ENCODE measurements at places on chromosomes 12 and 14.
A peak's percentile ranks its signal among the peaks of the same experiment; 100 is the strongest.

GRCh38 chr12:4392223-4392742, 12.8 kb upstream of the FGF23 start:
- H3K36me3 ChIP-seq, result no peaks in the 10 kb centered on the region
- H3K4me3 ChIP-seq, result no peak overlapping the region

- H3K36me3 ChIP-seq, result no peaks in the 10 kb centered on the region
- peaks cover 54% of the 10 kb centered on the region for H3K27me3 ChIP-seq
- H3K27ac ChIP-seq, result no peak overlapping the region
- peaks cover 15% of the 10 kb centered on the region for H3K4me1 ChIP-seq
- no peak overlapping the region for H3K4me3 ChIP-seq
- DNase-seq, result no peak
These were observed 3.6 kb upstream of the CFAP73 start for GRCh38 chr12:113145720-113146551.

DNA sequence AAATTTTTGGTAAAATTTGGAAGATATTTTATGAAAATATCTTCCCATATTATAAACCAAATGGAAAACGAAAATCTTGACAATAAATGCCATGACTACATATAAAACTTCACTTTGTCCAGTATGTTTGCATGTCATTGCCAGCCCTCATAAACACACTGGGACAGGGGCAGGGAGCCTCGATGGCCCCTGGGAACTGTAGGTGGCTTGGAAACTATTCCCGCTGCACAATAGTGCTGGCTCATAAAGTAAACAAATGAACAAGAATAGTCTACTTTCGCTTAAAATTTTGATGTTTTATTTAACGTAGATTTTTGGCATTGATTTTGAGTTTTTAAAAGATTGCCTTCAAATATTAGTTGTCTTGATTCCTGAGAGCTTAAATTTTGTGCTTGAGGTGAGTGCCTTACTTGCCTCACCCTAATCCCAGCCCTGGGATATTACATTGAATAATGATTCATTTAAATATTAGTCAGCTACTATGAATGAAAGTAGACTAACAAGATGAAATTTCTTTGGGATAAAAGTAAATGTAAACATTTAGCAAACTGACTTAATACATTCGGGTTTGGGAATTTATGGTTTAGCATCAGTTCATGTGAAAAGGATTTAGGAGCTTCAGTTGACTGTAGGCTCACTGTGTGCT, 74.0 kb upstream of the PKP2 start:
- no peak overlapping the region for H3K4me3 ChIP-seq
- H3K36me3 ChIP-seq, result no peaks in the 10 kb centered on the region
- no peaks in the 10 kb centered on the region for H3K4me1 ChIP-seq
- no peak overlapping the region for H3K27ac ChIP-seq

- no peak for DNase-seq
- peaks cover 76% of the 10 kb centered on the region for H3K36me3 ChIP-seq
- H3K4me3 ChIP-seq, result no peak overlapping the region
- no peaks in the 10 kb centered on the region for H3K27me3 ChIP-seq
These were observed 9.8 kb downstream of the NPC2 start for GRCh38 chr14:74483321-74483720.

DNA sequence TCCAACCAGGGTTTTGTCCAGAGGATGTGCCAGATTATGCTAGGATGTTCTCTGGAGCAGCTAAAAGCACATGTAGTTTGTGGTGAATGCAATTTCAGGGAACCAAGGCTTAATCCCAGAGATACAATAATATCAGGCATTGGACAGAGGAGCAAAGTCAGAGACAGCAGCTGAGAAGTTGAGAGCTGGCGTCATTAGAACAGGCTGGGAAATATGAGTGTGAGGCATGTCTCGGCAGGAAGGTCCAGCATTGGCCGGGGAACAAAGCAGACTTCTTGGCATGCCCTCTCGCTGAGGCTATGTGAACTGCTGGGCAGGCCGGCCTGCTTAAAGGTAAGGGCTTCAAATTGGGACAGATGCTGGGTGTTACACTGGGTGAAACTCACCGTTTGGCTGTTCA, 125.4 kb downstream of the CAND1 start:
- peaks cover 11% of the 10 kb centered on the region for H3K4me1 ChIP-seq
- no peaks in the 10 kb centered on the region for H3K36me3 ChIP-seq
- no peaks in the 10 kb centered on the region for H3K27me3 ChIP-seq
- DNase-seq, result peak; percentile 45
- H3K4me3 ChIP-seq, result no peak overlapping the region

DNA sequence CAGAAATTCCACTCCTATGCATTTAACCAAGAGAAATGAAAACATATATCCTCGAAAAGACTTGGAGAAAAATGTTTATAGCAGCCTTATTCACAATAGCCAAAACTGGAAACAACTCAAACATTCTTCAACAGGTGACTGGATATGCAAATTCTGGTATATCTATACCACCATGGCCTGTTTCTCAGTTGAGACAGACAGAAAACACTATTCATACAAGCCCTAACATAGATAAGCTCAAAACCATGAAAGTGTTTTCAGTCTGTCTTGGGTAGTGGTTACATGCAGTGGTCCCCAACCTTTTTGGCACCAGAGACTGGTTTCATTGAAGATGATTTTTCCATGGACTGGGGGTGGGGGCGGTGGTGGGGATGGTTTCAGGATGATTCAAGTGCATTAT, 83.8 kb downstream of the SRGAP1 start:
- H3K27ac ChIP-seq, result no peak overlapping the region
- H3K4me3 ChIP-seq, result no peak overlapping the region
- no peak for DNase-seq

GRCh38 chr12:9674226-9674590, 4.7 kb downstream of the CLEC2D start:
- no peaks in the 10 kb centered on the region for H3K36me3 ChIP-seq
- no peak overlapping the region for H3K4me3 ChIP-seq
- no peaks in the 10 kb centered on the region for H3K27me3 ChIP-seq

- H3K4me1 ChIP-seq, result no peaks in the 10 kb centered on the region
- no peaks in the 10 kb centered on the region for H3K36me3 ChIP-seq
- no peak for DNase-seq
- no peaks in the 10 kb centered on the region for H3K27me3 ChIP-seq
- no peak overlapping the region for H3K27ac ChIP-seq
- no peak overlapping the region for H3K4me3 ChIP-seq
These were observed 232.7 kb downstream of the SLC16A7 start for GRCh38 chr12:59828521-59828920.

DNA sequence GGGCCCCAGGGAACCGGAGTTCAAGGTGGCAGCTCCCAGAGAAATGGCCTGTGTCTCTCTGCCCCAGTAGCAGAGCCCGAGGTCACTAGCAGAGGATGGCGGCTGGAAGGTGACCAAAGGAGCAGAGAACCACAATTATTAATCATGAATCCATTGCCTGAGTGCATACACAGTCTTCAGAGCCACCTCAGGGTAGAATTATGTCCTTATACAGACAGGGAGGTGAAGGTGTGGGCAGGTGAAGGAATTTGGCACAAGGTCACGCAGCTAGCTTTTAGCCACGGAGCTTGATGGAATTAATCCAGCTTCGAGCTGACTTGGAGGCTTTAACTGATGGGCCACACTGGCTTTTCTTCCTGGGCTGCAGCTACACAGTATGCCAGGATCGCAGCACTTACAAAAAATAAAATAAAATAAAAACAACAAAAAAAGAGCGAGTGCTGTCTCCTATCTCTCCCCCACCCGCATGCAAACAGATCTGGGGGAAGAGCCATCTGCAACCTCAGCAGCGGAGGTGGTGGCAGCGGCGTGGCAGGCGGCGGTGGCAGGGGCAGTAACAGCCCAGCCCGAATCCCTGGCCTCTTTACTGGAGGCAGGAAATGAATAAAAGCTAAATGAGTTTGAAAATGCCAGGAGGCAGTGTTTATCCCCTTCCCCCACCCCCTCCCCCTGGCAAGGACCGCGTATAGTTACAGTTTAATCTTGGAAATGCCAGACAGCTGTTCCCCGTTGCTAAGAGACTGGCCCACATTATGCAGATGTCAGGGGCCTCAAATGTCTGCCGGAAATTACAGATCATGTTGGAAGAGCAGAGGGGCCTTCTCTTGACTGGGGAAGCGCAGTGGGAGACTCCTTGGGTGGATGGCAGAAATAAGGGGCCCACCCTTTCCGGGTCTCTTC, 93.5 kb downstream of the LRRC74A start:
- H3K27ac ChIP-seq, result peak overlapping the region; percentile 95
- no peaks in the 10 kb centered on the region for H3K36me3 ChIP-seq
- peaks cover 71% of the 10 kb centered on the region for H3K4me1 ChIP-seq
- H3K4me3 ChIP-seq, result peak overlapping the region; percentile 29
- H3K27me3 ChIP-seq, result no peaks in the 10 kb centered on the region
- no peak for DNase-seq

GRCh38 chr12:69015017-69015416, 82.0 kb upstream of the CPM start:
- no peaks in the 10 kb centered on the region for H3K4me1 ChIP-seq
- DNase-seq, result no peak
- H3K36me3 ChIP-seq, result no peaks in the 10 kb centered on the region
- no peaks in the 10 kb centered on the region for H3K27me3 ChIP-seq
- H3K27ac ChIP-seq, result no peak overlapping the region

DNA sequence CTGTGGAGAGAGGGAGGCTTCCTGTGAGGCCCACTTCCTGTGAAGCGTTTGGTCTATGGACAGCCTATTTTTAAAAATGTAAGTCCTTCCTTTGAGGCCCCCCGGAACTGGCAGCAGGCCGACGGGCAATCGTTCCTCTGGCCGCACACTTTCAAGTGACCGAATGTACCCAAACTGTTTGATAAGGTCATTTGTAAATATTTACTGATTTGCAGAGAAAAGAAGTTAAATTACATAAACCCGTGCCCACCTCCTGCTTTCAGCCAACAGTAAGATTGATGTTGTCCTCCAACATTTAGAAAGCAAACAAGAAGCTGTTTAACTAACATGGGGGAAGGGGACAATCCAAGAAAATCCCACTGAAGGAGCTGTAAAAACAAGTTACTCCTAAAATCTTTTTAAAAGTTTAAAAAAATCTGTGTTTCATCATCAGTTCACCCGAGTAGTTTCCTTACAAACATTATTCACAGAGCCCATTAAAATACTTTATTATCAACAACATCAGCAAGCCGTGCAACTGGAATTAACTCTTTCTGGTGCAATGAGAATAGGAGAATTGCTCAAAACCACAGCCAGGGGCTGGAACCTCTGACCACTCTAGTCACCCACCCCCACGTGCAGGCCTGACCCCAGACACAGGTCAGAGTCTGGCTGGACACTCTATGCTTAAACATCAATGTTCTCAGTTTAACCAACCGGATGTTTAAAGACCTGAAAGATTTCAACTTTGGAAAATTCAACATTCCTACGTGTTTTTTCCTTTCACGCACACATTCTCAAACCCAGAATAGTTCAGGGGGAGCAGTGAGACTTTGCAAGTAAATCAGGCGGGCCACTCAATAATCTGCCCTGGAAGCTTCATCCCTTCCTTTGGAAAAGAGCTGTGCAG, 65.3 kb downstream of the FOXN3 start:
- H3K4me1 ChIP-seq, result peaks cover 53% of the 10 kb centered on the region
- H3K36me3 ChIP-seq, result peaks cover 21% of the 10 kb centered on the region
- no peak for DNase-seq
- peak overlapping the region; percentile 50 for H3K27ac ChIP-seq
- H3K27me3 ChIP-seq, result no peaks in the 10 kb centered on the region

GRCh38 chr14:81211844-81212243, 8.9 kb downstream of the GTF2A1 start:
- H3K36me3 ChIP-seq, result peaks cover 48% of the 10 kb centered on the region
- no peaks in the 10 kb centered on the region for H3K27me3 ChIP-seq
- peak; percentile 30 for DNase-seq
- H3K4me3 ChIP-seq, result no peak overlapping the region

DNA sequence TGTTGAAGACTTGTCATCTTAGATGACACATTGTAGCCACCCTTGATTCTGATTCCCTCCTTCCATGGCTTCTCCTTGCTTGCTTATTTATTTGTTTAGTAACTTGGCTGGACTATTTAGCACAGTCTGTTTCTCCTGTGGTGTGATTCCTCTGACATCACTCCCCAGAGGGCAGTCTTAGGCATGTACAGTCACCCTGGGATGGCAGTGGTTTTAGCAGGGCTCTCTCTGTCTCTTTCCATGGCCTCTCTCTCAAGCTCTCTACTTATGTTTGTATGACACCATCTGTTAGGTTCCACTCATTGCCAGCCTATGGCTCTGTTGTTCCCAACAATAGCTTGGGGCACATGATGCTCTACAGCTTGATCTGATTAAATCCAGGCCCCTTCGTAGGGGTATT, 158.3 kb downstream of the ADGRD1 start:
- peaks cover 12% of the 10 kb centered on the region for H3K36me3 ChIP-seq
- no peaks in the 10 kb centered on the region for H3K27me3 ChIP-seq
- peaks cover 36% of the 10 kb centered on the region for H3K4me1 ChIP-seq
- H3K4me3 ChIP-seq, result no peak overlapping the region

- peaks cover 16% of the 10 kb centered on the region for H3K4me1 ChIP-seq
- no peak overlapping the region for H3K4me3 ChIP-seq
- no peaks in the 10 kb centered on the region for H3K36me3 ChIP-seq
- no peaks in the 10 kb centered on the region for H3K27me3 ChIP-seq
These were observed 16.2 kb downstream of the SLC7A8 start for GRCh38 chr14:23167116-23167847.

DNA sequence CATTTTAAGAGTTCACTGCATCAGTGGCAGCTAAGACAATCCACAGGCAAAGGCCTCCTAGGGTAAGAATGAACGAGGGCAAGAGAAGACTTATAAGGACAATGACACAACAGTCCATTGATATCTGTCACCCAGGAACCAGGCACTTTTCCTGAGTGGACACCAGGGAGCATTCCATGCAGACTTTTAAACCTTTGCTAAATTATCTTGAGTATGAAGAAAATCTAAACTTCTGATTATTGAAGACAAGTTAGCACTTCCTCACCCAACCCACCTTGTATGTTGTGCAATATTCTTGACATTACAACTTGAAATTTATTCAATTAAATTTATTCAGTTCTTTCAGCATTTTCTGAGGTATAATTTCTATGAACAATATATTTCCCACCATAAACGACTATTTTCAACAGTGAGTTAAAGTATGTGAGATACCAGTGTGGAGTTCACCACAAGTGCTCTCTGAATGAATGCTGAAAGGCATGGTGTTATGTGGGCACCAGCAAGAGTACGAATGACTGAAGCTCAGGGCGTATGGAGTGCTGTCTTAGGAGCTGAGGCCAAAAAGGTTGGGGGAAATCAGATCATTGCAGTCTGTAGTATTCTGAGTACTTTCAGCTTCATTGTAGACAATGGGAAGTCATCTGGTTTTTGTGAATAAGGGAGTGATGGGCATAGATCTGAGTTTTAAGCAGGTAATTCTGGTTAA, 124.3 kb upstream of the LMNTD1 start:
- no peak overlapping the region for H3K4me3 ChIP-seq
- DNase-seq, result no peak
- H3K4me1 ChIP-seq, result no peaks in the 10 kb centered on the region
- H3K27ac ChIP-seq, result no peak overlapping the region
- peaks cover 23% of the 10 kb centered on the region for H3K27me3 ChIP-seq

- DNase-seq, result no peak
- H3K4me3 ChIP-seq, result no peak overlapping the region
- H3K4me1 ChIP-seq, result no peaks in the 10 kb centered on the region
- no peak overlapping the region for H3K27ac ChIP-seq
These were observed 31.5 kb upstream of the CRADD start for GRCh38 chr12:93645702-93646101.

DNA sequence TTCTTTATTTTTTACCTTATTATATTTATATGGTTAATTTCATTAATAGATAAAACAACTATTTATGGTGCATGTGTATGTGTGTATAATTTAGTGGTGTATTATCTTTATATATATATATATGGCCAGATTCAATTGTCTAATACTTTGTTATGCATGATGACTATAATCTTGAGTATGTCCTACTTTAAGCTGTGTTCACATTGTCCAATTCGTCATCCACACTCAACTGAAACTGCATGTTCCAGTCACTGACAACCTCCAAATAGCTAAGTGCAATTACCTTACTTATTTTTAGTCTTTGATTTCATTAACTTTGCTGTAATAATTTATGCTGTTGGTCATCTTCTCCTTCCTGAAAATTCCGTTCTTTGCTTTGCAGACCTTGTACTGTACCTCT, 306.5 kb upstream of the TMTC1 start:
- no peaks in the 10 kb centered on the region for H3K27me3 ChIP-seq
- H3K4me1 ChIP-seq, result no peaks in the 10 kb centered on the region
- no peak overlapping the region for H3K4me3 ChIP-seq
- H3K36me3 ChIP-seq, result no peaks in the 10 kb centered on the region
- no peak overlapping the region for H3K27ac ChIP-seq
